ENCODE measurements at places on chromosomes 12 and 14.

GRCh38 chr14:68148763-68149162 is 329.2 kb downstream of the RAD51B start:
- no peak for DNase-seq

- DNase-seq = no peak
These were observed 36.2 kb upstream of the KCNH3 start for GRCh38 chr12:49502590-49502989.

DNA sequence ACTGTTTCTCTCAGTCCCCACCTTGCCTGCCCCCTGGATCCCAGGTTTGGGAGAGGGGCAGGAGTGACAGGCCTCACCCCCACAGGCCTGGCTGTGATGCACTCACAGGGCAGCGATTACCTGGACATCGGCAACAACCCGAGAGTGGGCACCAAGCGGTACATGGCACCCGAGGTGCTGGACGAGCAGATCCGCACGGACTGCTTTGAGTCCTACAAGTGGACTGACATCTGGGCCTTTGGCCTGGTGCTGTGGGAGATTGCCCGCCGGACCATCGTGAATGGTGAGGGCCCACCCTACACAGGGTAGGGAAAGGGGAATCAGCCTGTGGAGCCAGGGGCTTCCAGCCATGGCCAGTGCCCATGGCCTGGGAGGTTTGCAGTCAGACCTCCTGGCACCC is 8.6 kb downstream of the ACVRL1 start:
- DNase-seq = no peak

GRCh38 chr12:6062757-6063735 is 61.4 kb downstream of the VWF start:
- peak; percentile 34 for DNase-seq

GRCh38 chr12:78002878-78003277 is 172.2 kb downstream of the NAV3 start:
- no peak for DNase-seq

DNA sequence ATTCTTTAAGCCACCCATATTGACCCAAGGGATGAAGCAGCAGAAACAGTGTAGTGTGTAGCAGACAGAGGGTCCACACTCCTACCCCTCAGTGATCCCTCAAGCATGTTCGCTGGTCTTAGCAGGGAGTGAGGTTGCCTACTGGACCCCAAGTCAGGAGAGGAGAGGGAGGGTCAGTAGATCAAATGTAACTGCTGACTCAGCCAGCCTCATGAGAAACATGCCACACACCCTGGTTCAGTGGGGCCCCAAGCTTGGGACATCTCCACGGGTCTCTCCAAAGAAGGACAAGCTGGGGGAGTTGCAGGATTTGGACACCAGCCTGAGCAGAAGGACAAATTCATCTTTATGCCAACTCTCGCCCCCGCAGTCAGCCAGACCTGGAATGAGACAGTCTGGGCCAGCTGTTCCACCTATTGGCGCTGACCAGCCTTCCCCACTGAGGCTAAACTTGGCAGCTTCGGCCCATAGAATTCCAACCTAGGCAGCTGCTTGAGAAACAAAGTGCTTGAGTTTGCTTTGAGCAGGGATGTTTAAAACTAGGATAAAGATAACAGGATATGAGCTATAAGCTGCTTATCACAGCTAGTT is 66.0 kb upstream of the ACTN1 start:
- DNase-seq = no peak

DNA sequence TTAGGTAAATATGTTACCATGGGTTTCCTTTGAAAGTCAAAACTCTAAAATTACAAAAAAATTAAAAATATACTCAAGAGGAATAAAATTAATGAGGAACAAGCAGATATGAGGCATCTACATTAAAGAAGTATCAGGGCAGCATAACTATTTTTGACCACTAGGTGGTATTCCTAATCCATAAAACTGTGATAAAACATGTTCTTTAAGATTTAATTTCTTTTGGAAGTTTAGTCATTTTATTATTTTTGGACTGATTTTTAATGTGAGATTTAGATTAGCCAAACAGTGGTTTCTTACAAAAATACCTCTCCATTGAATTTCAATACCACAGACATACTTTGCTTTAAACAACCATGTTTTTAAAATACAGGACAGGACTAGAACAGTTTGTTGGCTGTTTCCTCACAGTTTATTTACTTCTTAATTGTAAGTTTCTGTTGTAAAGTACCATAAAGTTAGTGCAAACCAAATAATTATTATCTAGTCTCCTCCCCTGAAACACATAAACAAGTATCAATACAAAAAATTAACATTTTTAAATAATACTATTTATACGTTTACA is 49.8 kb downstream of the NTS start:
- no peak for DNase-seq

GRCh38 chr12:8917031-8917430 is 2.7 kb downstream of the PHC1 start:
- DNase-seq = no peak

GRCh38 chr14:51022769-51023168 is 72.1 kb downstream of the TRIM9 start:
- DNase-seq = no peak

All from stimulated activated CD8-positive, alpha-beta memory T cell treated with anti-CD3 and anti-CD28 coated beads, Interleukin-7, amount 100 ng/mL, for 24 hours (primary cell).